ENCODE measurements at places on chromosomes 1 and 21. TPM values are rescaled to one million over a fixed set of nuclear protein-coding genes. Genes with fewer than 3 reads are reported as not detected.

The IL23R gene
- total RNA-seq = not detected

The FYB2 gene
- total RNA-seq = not detected

The ATP5PF gene
- 74.7 TPM for total RNA-seq

DNA sequence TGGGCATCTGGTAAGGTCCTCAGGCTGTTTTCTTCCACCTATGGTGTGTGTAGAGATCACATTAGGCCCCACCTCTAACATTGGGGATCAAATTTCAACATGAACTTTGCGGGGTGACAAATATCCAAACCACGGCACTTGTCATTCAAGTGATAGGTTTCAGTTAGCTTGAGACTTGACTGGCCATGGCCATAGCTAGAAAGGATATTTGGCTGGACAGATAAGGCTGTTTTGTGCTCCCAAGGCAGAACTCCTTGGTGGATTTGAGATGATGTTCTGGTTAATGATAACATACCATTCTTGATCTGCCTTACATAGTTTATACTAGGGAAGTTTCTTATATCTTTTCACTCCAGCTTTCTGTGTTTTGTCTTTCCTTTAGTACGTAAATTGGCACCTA, 48.5 kb downstream of the CELF3 start:
- no peak for DNase-seq

DNA sequence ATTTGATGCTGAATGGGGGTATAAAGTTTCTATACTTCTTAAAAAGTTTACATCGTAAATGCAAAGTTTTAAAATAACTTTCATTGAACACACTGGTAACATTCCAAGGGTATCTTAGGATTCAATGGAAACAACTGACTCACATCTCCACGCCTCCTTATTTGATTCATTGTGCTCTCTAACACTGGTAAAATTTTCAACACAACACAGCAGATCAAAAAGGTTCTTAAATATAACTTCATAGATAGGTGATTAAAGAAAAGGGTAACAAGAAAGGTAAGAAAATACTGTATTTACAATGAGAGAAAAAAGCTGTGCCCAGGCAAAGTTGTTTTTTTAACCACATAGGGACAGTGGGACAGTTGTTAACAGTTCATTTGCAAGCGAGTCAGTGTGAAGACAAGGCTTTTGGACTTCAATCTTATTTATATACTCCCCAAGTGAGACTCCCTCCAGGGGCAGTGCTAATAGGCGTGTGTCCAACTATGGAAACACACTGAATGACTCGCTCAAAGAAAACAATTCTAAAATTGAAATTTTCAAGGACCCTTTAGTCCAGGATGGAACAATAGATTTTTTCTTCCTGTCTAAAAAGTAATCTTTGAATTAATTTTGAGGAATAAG, 140.5 kb downstream of the TIAM1 start:
- DNase-seq = peak; percentile 40

Data from IMR-90 (cell line).